ENCODE measurements at places on chromosomes 4 and X. TPM values are rescaled to one million over a fixed set of nuclear protein-coding genes. Genes with fewer than 3 reads are reported as not detected.

Gene CABS1
- total RNA-seq = not detected

Gene NAA11
- total RNA-seq = not detected

Gene TMEM31
- not detected for total RNA-seq

Gene FGF16
- total RNA-seq = not detected

Gene MND1
- total RNA-seq = 2.2 TPM

Gene MAGEA4
- total RNA-seq = not detected

Gene SPATA4
- total RNA-seq = not detected

Gene RNF4
- total RNA-seq = 53.6 TPM

Gene NUP62CL
- not detected for total RNA-seq

Gene IRS4
- not detected for total RNA-seq

Gene SAGE1
- not detected for total RNA-seq

Gene SMR3B
- not detected for total RNA-seq

Gene ITM2A
- not detected for total RNA-seq

Gene OTUD6A
- not detected for total RNA-seq

Gene ACE2
- total RNA-seq = not detected

Gene SRPK3
- 0.18 TPM for total RNA-seq

Gene HSFX2
- total RNA-seq = not detected

Gene PROM1
- 0.10 TPM for total RNA-seq

DNA sequence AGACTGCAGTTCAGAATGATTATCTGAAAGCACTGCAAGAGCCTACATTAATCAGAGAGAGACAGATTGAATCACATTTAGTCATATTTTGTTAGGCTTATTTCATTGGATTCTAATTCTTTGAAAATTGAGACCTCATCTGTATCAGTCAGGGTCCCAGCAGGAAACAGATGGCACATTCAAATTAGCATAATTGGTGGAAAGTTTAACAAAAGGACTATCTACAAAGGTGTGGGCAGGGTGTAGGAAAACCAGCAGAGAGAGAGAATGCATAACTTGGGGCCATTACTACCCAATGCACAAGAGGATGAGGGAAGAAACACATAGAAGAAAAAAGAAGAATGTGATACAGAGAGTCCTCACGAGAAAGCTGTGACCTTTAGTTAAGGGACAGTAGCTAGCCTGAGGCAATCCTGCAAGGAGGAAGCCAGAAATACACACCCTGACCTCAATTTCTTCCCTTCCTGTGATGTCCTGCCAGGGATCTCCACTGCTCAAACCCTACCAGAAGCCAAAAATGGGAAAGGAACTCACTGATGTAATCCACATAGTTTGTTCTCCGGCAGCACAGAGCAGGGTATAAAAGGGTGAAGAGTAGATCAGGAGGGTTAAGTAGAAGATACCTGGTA, 17.7 kb upstream of the XKRX start:
- DNase-seq = no peak

DNA sequence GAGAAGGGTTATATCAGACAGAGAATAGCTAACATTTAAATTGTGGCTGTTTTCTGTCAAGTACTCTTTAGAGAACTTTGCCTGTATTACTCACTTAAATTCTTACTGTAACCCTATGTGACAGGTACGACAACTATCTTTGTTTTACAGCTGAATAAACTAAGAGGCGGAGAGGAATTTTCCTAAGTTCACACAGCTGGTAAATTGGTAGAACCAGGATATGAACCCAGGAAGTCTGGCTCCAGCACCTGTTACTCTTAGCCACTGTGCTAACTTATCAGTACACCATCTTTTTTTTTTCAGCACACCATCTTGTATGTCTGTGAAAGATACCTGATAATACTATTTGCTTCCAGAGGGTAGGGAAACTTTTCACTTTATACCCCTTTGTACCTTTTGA, 2.0 kb upstream of the SYP start:
- no peak for DNase-seq

GRCh38 chr4:105707782-105708180, 708 bp downstream of the INTS12 start:
- no peak for DNase-seq

GRCh38 chr4:64598066-64598465, 188.8 kb upstream of the TECRL start:
- DNase-seq = no peak

GRCh38 chrX:8033175-8033574, 106.0 kb upstream of the PNPLA4 start:
- DNase-seq = no peak

DNA sequence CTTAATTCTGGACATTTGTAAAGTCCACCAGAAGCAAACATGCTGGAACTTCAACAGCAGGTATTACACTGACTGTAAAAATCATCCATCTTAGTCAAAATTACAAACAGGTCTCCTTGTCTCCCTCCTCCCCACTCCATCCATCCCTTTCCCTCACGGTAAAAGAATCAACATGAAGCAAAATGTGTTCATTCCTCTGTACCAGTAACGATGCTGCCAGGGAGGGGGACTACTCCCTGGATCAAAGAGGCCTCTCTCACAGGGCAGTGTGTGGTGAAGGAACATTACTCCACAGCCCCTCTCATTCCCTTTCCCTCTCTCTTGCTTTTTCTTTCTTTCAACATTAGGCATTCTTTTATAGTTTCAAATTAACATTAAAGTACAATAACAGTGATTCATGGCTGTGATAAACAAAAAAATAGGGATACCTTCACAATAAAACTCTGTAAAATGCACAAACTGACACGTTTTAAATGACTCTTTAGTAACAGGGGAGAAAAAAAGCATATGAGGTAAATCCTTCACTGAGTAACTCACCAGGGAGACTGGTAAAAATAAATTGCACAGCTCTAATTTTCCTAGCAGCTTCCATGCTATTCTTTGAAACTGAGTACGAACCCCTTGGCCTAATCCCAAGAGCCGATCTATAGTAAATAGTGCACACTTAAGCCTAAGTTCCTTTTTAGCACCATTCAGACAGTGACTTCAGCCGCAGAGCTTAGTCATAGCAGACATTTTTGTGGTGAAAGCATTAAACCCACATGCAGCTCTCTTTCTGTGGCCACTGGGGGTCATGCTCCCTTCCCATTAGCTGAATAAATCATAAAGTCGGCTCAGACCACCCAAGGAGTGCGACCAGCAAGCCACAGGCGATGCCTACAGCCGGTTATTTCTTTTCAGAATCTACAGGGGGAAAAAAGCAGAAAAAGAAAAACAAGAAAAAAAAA, 215.6 kb upstream of the GYPA start:
- DNase-seq = peak; percentile 68

- no peak for DNase-seq
These were observed 44.8 kb downstream of the PDS5A start for GRCh38 chr4:39932776-39933402.

GRCh38 chrX:29478336-29479069, 736.9 kb upstream of the MAGEB2 start:
- no peak for DNase-seq

- DNase-seq = peak; percentile 44
These were observed 16.4 kb upstream of the HSFX1 start for GRCh38 chrX:149757206-149758067.

- no peak for DNase-seq
These were observed 47.1 kb upstream of the SORBS2 start for GRCh38 chr4:185859111-185859510.

DNA sequence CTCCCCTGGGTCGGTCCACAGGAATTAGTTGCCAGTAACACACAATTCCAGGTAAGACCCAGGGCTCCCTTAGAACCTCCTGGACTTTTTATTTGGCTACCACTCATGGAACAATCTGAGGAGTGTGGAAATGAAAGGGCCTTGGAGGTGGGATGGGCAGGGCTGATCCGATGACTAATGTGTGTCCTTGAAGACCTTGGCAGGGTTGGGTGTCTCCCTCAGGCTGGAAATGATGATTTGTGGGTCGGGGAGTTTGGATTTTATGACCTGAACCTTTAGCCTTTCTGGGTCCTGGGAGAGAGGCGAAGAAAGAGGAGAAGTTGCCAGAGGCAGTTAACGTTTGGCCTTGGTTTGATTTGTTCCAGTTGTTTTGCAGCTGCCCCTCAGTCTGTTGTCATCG, 425.0 kb downstream of the MID1IP1 start:
- DNase-seq = no peak

- DNase-seq = no peak
These were observed 37.7 kb upstream of the TASL start for GRCh38 chrX:30615229-30615628.

DNA sequence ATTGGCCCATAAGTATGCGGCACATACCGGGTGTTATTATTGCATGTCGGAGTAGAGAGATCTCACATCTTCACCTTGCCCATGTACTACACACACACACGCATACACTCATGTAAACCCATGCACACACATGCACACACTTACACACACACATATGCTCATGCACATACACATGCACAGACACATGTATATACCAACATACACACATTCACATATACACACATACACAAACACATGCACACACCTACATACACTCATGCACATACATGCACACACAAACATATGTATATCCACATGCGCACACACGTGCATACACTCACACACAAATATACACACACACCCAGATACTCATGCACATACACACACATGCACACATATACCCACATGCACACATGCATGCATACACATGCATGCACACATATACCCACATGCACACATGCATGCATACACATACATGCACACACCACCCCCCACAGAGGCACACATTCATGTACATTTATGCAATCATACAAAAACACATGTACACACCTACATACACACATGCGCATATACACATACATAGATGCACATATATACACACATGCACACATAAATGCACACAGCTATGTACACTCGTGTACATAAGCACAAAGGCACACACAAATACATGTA, 11.2 kb downstream of the CYP4V2 start:
- no peak for DNase-seq

DNA sequence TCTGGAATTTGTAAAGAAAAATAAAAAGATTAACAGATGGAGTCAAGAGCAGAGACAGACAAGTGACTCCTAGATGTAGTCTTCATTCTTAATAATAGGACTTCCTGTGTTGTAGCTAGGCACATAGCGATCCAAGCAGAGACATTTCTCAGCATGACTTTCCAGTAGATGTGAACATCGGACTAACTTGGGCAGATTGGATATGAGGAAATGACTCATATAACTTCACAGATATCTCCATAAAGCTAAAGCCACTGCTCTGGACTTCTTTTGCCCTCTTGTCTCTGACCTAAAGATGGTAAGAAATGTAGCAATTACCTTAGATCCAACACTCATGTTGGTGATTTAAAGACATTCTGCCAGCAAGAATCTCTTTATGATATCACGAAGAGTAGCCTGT, 131.7 kb downstream of the EPHA5 start:
- DNase-seq = no peak

GRCh38 chrX:35166023-35166422, 223.4 kb downstream of the FAM47B start:
- no peak for DNase-seq

GRCh38 chrX:44915361-44915868, 42.4 kb downstream of the KDM6A start:
- no peak for DNase-seq

DNA sequence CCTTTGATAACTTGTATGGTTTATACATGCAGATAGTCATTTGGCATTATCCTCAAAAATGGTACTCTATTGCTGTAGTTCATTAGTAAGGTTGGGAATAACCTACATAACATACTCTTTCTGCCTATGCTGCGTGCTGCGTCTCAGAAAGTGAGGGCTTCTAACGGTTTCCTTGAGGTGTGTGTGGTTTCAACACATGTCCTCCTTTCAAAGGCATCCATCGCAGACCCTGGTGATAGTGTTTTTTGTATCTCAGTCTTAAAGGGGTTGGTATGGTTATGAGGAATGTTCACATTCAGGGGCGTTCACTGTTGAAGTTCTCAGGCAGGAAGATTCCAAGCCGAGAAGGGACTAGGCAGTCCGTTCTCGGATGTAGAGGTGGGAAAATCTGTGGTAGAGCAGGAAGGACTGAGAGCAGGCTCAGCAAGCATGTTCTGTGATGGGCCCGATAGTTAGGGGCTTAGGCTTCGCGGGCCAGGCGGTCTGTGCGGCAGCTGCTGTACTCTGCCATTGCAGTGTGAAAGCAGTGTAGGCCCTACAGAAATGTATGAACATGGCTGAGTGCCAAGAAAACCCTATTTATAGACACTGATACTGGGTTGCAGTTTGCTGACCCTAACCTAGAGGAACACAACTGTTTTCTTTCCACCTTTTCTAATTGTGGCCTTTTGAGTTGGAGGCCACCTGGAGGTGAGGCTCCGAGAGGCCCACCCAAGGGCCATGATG, 123.2 kb downstream of the GPR143 start:
- DNase-seq = no peak

DNA sequence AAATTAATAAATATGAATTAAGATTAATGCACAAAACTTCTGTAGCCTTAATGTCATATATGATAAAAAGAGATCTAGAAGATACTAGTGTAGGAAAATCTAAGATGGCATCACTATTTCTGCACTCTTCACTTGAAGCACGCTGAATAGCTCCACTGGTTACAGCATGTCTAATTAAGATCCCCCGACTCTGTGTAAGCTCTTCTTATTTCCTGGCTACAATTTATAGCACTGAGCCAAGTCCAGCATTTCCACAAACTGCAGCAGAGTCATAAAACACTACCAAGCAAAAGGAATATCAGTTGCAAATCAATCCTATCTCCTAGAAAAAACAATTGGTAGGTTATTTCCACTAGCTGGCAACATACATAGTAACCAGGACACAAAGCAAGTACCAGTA, 1.3 kb upstream of the CCNA2 start:
- DNase-seq = no peak

DNA sequence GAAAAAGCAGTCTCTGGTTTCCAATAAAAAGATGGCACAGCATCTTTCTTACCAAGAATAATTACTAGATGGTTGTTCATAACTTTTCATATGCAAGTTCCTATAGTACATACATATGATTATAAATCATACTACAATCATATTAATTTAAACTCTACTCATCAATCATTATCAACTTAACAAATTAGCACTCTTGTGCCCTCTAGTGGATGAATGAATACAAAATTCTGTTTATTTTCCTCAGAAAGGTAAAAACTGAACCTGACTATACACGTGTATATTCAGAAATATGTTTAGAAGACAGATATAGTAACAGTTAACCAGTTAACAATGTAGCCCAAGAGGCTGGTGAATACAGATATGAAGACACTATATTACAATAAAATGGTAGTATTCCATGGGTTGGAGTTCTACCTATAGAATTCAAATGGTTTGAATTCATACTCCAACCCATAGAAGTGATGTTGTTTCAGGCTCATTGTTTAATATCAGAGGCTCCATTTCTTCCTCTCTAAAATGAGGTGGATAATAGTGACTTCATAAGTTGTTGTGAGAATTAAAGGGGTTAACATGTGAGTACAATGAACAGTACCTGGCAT, 100.0 kb downstream of the ADAMTS3 start:
- DNase-seq = no peak

DNA sequence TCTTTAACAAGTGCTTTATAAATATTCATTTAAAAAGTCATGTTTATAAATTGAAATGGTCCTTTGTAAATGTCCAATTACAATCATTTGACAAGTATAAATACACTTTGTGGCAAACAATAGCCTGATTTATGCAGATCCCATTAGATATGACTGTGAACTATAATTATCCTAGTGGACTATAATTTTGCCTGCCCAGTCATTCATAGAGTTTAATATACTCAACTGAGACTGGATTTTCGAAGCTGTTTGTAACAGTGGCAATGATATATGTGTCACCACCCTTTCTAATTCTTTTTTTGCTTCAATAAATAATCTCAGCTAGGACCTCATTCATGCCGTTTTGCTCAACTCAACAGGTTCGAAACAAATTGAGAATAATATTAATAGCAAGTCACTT, 732.0 kb downstream of the PCDH18 start:
- no peak for DNase-seq
